ENCODE measurements at places on chromosomes 16 and 17.

- no peak for DNase-seq
Observed at GRCh38 chr17:14058051-14058450, 11.3 kb upstream of the COX10 start.

- no peak for DNase-seq
Observed at GRCh38 chr17:76969598-76970172, 101.5 kb downstream of the MGAT5B start.

GRCh38 chr17:32673964-32674363 lies 187.2 kb downstream of the CDK5R1 start:
- no peak for DNase-seq

DNA sequence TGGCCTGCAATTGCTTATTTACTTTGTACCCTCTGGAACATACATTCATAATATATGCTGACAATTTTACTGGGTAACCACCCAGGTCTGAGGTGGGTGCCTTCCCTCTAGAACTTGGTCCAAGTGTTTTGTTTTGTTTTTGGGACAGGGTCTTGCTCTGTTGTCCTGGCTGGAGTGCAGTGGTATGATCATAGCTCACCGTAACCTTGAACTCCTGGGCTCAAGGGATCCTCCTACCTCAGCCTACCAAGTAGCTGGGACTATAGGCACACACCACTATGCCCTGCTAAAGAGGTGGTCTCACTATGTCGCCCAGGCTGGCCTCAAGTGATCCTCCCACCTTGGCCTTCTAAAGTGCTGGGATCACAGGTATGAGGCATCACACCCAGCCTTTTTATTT lies 11.2 kb upstream of the CTCF start:
- DNase-seq = no peak

GRCh38 chr17:57319806-57320205 lies 63.5 kb downstream of the MSI2 start:
- no peak for DNase-seq

- no peak for DNase-seq
Observed at GRCh38 chr16:5895137-5895536, 797.5 kb upstream of the EEF2KMT start.

DNA sequence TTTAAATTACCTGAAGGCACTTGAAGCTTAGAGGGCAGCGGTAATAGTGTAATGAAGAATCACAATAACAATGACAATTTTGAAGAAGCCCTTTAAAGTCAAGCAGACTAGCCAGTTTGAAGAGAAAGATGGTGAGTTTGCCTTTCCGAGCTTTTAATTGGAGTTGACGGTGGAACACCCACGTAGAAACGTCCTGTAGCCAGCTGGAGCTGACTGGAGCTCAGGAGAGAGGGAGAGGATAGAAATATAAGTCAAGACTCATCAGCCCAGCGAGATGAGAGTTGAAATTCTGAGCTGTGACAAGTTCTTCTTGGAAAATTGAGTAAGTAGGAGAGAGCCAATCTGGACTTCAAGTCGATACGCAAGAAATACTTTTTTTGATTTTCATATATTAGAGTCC lies 91.7 kb upstream of the CACNG3 start:
- DNase-seq = no peak

DNA sequence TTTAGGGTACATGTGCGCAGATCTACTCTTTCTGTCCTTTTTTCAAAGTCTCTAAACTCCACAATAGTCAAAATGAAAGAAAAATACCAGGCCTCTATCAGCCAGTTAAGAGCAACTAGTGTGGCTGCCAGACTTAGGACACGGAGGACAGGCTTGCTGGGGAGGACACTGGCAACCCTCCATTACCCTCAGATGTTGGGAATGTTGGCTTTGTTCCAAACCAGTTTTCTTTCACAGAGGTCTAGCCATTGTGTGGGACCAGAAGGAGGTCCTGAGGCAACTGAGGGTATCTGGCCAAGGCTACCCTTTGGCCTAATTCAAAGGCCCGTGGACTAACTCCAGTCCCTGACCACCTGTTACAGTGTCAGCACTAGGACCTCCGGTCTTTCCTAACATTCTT lies 51.2 kb upstream of the MED9 start:
- DNase-seq = no peak

DNA sequence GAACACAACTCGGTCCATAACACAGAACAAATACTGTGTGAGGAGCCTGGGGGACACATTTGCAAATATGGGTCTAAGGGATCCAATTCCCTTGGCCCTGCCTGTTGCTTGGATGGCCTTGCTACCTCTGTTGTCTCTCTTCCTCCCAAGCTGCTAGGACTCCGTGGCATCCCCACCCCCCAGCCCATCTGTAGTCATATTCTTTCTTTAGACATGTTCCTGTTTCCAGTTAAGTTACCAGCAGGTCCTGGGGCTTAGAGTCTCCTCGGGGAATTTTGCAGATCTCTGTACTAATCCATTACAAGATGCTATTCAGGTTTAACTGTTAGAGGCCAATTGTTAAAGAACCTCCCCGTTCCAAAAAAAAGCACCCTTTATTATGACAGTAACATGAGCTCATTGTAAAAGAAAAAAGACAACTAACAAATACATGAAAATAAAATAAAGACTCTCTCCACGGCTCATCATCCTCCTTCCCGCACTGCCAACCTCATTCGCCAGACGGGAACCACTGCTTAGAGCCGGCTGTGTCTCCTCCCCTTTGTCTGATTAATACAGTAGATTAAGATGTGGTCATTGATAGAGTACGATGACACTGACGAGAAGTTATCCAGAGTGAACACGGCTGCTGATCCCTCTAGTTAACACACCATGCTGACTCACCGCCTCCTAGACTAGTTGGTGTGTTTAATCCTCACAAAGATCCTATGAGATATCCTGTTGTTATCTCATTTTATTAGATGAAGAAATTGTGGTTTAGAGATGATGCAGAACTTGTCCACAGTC lies 22.2 kb downstream of the HS3ST4 start:
- DNase-seq = no peak

GRCh38 chr16:71794943-71795342 lies 13.7 kb downstream of the AP1G1 start:
- DNase-seq = no peak

- no peak for DNase-seq
Observed at GRCh38 chr17:8462564-8462963, 26.9 kb downstream of the NDEL1 start.

- no peak for DNase-seq
Observed at GRCh38 chr16:17802571-17802970, 331.8 kb upstream of the XYLT1 start.

- DNase-seq = no peak
Observed at GRCh38 chr16:67872131-67872630, 671 bp upstream of the EDC4 start.

DNA sequence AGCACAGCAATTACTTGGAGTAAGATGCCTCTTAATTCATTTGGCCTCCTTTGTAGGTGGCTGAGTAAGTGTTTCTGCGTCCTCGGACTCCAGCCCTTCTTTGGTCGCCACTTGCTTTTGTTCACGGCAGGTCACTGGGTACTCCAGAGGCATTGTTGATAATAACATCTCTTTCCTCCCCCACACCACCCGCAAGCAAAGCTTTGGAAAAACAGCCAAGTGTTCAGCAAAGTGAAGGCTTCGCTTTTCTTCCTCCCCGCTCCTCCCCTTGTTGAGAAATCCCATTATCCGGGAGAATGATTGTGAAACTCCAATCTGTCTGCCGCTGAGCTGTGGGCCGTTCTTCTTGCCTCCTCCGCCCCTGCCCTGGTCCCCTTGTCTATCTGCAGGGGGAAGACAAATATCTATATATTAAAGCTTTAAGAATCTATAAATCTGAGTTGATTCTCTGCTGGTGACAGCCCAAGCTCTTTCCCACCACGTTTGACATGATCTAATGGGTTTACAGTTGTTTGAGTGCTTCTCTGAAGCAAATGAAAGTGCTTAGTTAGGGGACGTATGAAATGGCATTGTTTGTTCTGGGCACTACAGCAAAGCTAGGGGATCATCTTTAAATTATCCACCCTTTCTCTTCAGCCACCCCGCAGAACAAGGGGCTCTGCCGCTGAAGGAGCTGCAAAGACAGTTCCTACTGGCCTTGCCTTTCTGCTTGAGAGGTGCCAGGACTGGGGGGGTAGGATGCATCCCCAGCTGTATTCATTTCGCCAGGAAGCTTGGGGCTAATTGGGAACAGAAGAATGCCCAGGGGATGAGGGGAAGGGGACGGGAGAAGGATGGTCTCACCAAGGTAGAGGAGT lies 167.1 kb downstream of the CCDC182 start:
- DNase-seq = no peak

DNA sequence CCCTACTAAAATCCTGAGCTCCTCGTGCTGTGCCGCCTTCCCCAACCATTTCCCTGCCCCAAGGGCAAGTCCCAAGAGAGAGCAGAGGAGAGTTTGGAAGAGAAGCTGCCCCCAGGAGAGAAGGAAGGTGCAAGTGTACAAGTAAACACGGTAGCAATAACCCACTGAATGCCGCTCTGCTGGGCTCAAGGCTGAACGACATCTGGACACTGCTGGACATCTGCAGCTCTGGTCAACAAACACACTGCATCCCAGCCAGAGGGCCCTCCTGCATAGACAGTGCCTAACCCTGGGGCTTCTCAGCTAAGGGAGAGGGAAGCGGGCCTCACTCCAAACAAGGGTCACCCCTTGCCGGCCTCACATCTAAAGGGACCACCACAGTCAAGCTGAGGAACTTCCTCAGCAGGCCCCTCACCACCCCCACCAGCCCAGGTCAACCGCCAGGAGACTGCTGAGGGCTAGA lies 12.7 kb downstream of the JUP start:
- DNase-seq = no peak
